Esophagus squamous epithelium (tissue), 5 donors: ENCODE measurements at places on chromosomes 11 and 22. TPM values are rescaled to one million over a fixed set of nuclear protein-coding genes. Genes with fewer than 3 reads are reported as not detected.

- no peaks in the 10 kb centered on the region for H3K4me1 ChIP-seq
- no peak overlapping the region for H3K27ac ChIP-seq
- DNase-seq, result no peak
- no peaks in the 10 kb centered on the region for H3K36me3 ChIP-seq
- H3K27me3 ChIP-seq, result no peaks in the 10 kb centered on the region
These were observed 173.2 kb downstream of the KIF18A start for GRCh38 chr11:27934830-27935145.

DNA sequence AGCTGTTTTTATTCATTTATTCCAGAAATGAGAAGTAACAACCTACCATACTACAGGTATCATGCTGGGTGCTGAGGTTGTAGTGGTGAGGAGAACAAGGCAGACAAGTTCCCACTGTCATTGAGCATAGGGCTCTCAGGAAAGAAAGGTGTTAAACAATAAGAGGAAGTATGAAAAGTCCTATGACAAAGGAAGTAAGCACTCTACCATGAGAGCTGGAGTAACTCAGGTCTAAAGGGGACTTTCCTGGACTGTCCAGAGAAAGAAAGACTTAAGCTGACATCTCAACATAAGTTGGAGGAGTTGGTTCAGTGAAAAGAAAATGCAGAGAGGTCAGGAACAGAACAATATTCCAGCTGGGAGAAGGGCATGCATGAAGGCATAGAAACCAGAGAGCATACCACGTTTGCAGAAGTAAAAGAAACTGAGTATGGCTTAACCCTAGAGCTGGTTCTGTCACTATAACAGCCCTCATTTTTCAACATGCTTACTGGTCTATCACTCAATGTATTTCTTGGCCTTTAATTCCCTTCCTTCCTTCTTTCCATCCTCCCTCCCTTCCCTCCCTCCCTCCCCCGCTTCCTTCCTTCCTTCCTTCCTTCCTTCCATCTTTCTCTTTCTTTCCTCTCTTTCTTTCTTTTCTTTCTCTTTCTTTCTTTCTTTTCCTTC, 137.8 kb upstream of the BDNF start:
- no peaks in the 10 kb centered on the region for H3K27me3 ChIP-seq
- no peaks in the 10 kb centered on the region for H3K36me3 ChIP-seq
- DNase-seq, result no peak
- no peak overlapping the region for H3K27ac ChIP-seq
- H3K4me3 ChIP-seq, result no peak overlapping the region

Gene CDC42BPG
- total RNA-seq, result 23.1 TPM

DNA sequence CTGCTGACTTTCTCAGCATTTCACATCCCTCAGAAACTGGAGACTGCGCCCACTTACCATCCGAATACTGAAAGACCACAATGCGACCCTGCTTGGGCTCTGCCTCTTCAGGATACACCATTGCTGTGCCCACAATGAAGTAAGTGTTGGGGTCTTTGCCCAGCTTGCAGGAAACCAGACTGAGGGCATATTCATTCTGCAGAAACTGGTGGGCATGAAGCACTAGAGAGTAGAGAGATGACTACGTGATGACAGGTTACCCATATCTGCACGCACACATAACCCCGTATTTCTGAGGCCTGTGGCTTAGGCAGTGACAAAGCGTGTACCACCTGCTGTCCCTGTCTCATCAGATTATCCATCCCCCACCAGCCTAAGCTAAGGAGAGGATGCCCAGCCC, 14.6 kb upstream of the VWCE start:
- H3K27me3 ChIP-seq, result no peaks in the 10 kb centered on the region
- H3K36me3 ChIP-seq, result peaks cover 56% of the 10 kb centered on the region
- DNase-seq, result no peak
- no peak overlapping the region for H3K4me3 ChIP-seq
- no peaks in the 10 kb centered on the region for H3K4me1 ChIP-seq
- H3K27ac ChIP-seq, result no peak overlapping the region

- no peaks in the 10 kb centered on the region for H3K36me3 ChIP-seq
- no peak overlapping the region for H3K4me3 ChIP-seq
These were observed 69.2 kb downstream of the BLID start for GRCh38 chr11:122046846-122047245.

DNA sequence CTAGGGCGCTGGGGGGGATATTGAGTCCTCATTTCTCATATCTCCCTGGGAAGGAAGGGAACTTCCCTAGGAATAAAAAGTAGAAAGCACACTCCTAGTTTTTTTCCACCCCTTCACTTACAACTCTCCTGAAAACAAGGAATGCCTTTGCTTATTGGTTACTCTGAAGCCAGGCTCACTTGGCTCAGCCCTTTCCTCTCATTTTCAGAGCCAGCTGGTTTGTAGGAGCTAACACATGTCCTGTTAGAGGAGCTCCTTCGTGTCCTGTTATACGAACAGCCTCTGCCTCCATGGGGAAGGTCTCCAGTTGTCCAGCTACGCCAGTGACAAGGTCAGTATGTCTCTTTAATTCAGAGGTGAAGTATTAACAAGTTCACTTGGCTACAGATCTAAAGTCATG, 17.6 kb downstream of the ALKBH8 start:
- no peak for DNase-seq
- H3K4me3 ChIP-seq, result no peak overlapping the region
- H3K27ac ChIP-seq, result no peak overlapping the region
- H3K27me3 ChIP-seq, result no peaks in the 10 kb centered on the region
- H3K36me3 ChIP-seq, result peaks cover 10% of the 10 kb centered on the region

Gene SLC22A12
- total RNA-seq, result not detected

- H3K4me1 ChIP-seq, result no peaks in the 10 kb centered on the region
- no peak overlapping the region for H3K4me3 ChIP-seq
- no peak for DNase-seq
- H3K27ac ChIP-seq, result no peak overlapping the region
These were observed 259.5 kb upstream of the POU2AF2 start for GRCh38 chr11:110986016-110986415.

Gene PRDM10
- 7.3 TPM for total RNA-seq

DNA sequence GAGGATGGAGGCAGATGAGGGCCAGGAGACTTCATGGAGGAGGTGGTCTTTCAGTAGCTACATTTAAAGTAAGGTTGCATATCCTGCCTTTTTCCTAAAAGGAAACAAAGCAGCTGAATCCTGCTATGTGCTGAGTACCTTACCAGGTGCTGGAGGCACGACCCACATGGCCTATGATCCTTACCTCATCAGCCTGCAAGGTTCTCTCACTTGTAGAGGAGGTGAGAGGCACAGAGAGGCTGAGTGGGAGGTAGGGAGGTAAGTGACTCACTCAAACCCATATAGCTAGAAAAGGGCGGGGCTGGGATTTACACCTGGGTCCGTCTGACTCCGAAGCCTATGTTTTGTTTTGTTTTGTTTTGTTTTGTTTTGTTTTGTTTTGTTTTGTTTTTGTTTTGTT, 75.8 kb downstream of the BUD13 start:
- no peak for DNase-seq
- H3K36me3 ChIP-seq, result no peaks in the 10 kb centered on the region
- H3K4me3 ChIP-seq, result no peak overlapping the region
- H3K27me3 ChIP-seq, result no peaks in the 10 kb centered on the region
